Stimulated activated CD8-positive, alpha-beta memory T cell treated with anti-CD3 and anti-CD28 coated beads, Interleukin-15, amount 100 ng/mL, for 48 hours (primary cell): ENCODE measurements at places on chromosomes 1 and 21.

DNA sequence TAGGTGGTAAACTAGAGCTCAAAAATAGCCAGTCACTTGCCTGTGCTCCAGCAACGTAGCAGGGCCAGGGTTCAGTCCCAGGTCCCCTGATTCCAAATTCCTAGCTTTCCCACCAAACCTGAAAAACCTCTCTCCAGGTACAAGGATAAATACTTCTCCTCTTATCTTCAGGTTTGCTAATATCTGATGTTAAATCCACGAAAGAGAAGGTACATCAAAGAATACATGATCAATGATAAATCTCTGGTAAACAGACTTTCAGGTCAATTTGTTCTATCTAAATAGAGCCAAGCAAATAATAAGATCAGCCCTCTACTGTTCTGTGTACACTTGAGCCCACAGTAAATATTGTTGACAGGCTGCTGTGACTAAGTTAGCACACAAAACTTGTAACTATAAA is 52.1 kb upstream of the AKT3 start:
- no peak for DNase-seq

DNA sequence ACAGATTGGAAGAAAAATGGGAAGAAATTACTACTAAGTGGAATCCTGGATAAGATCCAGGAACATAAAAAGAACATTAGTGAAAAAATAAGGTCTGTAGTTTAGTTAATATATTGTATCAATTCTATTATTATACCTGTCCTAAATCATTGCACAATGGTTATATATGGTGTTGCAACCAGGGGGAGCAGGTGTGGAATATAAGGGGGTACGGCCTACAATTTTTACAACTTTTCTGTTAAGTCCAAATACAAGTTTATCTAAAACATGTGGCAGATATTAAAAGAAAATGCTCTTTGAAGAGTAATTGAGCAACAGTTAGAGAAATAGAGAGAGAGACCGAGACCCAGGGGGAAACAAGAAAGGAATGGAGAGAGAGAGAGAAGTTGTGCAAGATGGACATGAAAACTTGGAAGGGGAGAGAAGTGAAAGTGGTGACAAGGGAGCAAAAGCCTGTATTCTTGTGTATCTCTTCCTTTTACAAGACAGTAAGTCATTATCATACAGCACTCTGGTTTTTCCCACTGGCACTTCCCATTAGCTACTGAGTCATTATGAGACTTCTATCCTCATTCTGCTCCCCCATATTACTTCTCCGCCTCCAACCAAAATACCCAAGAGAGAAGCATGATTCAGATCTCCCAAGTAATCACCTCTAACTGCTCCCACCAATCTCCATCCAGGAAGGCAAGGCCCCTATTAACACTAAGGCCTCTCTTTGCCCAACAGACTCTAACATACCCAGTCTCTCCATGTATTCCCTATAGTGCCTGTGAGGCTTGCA is 22.3 kb upstream of the TRAF3IP3 start:
- DNase-seq: no peak

- DNase-seq: no peak
Measured at GRCh38 chr1:221782970-221783369, 41.1 kb upstream of the DUSP10 start.

- DNase-seq: no peak
Measured at GRCh38 chr1:222373216-222373615, 174.7 kb downstream of the HHIPL2 start.

GRCh38 chr1:192846950-192847349 is 38.1 kb downstream of the RGS2 start:
- no peak for DNase-seq

DNA sequence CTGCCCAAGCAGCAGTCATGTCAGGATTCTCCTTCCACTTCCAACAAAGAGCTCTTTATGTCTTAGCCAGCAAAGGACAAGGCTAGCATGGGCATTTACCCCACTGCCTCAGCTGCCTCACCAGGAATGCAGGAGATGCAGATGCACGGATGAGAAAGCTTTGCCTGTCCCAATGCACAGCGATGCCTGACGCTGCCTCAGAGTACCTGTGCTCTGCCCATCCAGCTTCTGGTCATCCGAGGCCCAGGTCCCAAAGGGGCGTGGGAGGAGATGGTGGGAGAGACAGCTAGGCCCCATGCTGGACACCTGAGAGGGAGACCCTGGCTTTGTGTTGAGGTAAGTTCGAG is 59.0 kb downstream of the IRF2BP2 start:
- DNase-seq: no peak

GRCh38 chr21:32728456-32728839 is 635 bp upstream of the SYNJ1 start:
- DNase-seq: no peak

DNA sequence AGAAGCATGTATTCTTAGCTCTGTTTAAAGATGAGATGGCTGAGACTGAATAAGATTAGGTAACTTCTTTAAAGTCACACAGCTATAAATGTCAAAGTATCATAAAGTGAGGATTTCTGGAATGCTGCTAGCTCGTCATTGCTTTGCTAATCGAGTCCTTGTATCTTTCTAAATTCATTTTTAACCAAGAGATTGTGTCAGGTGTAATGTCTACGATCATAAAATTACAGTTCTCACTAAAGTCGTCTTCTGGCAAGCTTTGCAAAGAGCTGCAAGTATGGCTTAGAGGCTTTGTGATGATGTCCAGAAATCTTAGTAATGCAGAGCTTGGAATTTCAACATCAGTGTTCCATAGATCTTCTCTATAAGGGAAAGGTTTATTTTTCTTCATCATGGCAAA is 569.8 kb downstream of the LMO4 start:
- DNase-seq: no peak

- no peak for DNase-seq
Measured at GRCh38 chr1:46530791-46531409, 20.5 kb downstream of the KNCN start.

GRCh38 chr1:226919995-226920394 is 20.1 kb upstream of the COQ8A start:
- DNase-seq: no peak

DNA sequence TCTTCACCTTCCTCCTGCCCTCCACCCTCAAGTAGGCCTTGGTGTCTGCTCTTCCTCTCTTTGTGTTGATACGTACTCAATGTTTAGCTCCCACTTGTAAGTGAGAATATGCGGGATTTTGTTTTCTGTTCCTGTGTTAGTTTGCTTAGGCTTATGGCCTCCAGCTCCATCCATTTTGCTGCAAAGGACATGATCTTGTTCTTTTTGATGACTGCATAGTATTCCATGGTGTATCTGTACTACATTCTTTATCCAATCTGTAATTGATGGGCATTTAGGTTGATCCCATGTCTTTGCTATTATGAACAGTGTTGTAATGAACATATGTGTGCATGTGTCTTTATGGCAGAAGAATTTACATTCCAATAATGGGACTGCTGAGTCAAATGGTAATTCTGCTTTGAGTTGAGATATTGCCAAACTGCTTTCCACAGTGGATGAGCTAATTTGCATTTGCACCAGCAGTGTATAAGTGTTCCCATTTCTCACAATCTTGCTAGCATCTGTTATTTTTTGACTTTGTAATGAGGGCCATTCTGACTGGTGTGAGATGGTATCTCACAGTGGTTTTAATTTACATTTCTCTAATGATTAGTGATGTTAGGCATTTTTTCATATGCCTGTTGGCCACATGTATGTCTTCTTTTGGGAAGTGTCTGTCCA is 272.7 kb downstream of the SDCCAG8 start:
- no peak for DNase-seq

DNA sequence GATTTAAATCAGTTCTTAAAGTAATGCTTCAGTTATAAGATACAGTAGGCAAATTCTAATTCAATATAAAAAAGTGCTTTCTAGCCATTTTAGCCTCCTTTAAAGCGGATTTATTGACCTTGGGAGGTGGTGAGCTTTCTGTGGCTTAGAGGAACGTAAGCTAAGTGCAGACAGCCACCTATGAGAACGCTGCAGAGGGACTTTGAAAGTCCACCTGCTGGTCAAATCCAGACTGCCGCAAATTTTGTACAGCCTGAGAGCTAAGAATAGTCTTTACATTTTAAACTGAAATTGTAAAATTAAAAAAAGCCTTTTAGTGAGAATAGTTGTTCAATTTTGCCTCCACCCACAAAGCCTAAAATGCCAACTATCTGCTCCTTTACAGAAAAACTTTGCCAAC is 67.0 kb upstream of the SSX2IP start:
- no peak for DNase-seq

GRCh38 chr1:194233069-194233468 is 1046.7 kb upstream of the B3GALT2 start:
- no peak for DNase-seq

DNA sequence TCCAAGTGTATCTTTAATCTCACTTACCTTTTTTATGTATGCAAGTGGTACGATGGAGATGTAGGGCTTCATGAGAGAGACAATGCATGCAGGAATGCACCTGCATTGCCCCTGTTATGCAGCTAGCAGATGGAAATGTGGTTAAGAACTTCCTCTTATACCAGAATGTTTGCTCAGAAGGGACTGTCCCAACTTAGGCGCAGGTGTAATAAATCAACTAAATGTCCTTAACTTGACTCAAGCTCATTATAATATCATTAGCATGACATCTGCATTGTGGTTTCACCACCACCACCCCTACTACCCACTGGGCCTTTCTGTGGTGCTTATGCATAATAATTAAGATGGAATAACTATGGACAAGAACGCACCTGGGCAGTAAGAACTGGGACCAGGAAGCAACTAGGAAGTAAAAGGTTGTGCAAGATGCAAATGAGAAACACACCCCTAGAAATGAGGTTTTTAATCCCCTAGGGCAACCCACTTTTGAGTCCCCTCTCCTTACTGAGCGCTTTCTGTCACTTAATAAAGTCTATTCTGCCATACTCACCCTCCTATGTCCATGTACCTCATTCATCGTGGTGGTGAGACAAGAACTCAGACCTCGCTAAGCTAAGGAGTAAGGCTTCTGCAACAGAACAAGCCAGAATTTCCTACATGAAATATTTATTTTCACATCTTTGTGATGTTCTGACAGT is 1103.3 kb upstream of the B3GALT2 start:
- no peak for DNase-seq

GRCh38 chr1:89719502-89720306 is 86.8 kb downstream of the LRRC8C start:
- DNase-seq: no peak

DNA sequence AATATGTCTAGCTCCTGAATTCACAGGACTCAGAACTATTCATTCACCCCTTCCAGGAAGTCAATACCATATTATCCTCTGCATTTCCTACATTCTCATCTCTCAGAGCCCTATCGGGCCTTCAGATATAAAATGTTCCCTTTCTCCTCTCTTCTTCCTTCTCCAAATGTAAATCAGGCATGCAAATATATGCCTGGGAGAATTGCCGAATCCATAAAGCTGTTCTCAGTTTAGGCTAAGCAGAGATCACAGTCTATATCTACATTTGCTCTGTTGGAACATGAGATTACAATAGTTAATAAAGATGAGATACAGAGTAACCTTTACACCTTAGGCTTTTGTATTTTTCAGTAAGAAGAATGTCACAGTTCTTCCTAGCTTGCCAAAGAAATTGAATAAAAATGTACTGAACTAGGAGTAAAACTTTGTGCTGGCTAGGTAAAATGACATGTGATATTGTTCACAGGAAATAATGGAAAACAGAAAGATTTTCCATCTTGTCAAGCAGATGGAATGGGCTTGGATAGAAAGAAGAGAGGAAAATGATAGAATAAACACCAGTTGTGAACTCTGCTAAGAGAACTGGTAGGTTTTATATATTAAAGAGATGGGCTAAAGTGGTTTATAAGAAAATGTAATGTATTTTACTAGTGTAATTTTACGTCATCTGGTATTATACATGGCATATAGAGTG is 161.5 kb downstream of the NRIP1 start:
- DNase-seq: no peak

DNA sequence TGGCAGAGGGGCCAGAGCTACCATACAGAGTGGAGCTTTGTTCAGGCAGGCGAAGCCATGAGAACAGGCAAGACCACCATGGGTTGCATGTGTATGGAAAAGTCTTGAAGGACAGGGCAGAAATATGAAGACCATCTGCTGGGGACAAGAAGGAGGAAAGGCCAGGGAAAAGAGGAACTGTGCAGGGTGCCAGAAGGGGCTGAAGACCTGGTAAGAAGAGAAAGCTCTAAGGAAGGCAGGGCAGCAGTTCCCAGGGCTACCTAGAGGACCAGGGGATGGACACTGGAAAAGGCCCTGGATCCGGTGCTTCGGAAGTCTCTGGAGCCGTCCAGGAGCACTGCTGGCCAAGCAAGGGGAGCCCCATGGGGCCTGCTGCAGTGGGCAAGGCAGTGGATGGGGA is 43.4 kb downstream of the PKP1 start:
- no peak for DNase-seq

GRCh38 chr1:170967042-170967910 is 31.9 kb downstream of the MROH9 start:
- DNase-seq: no peak

- DNase-seq: no peak
Measured at GRCh38 chr1:160030657-160031364, 979 bp downstream of the PIGM start.

DNA sequence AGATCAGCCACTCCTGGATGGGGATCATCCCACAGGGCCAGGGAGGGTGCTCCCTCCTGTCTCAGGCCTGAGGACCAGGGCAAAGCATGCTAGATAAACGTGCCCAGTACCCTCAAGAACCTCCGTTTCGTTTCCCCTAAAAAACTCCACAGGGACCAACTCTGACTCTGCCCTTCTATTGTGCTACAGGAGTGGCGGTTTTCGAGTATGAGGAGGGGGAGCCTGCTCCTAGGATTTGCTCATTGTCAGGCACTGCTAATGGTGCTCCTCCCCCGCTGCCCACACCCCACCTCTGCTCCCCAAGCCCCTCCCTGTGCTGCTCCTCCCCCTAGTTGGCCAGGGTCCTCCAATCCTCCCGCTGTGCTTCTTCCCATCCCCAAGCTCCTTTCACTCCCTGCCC is 32.0 kb downstream of the PGBD5 start:
- no peak for DNase-seq
